Sigmoid colon (tissue), 7 donors: ENCODE measurements at places on chromosomes 16 and 17. TPM values are rescaled to one million over a fixed set of nuclear protein-coding genes. Genes with fewer than 3 reads are reported as not detected.

DNA sequence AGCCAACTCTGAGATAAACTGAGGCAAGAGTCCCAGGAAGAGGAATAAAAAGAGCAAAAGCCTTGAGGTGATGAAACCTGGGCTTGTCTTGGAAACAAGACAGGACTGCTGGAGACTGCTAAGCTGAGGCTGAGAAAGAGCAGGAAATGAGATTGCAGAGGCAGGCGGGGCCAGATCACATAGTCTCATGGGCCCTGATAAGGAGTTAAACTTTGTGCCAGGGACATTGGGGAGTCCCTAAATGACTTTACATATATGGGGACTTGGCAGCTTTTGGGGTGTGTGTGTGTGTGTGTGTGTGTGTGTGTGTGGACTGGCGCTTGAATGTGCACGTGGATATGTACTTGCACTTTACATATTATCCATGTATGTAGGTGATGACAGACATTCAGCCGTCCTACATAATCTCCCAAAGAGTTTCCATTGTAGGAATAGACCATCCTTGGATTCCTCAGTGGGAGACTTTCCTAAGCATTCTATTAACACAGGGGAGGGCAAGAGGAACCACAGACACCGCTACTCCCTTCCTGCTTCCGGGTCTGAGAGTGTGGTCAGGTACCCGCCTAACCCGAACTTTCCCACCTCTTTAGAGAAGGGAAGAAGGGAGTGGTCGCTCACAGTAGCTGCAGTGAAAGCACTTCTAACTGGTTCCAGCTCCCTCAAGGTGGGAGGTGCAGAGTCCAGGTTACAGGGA is 123.1 kb downstream of the LYRM1 start:
- no peak overlapping the region for H3K27ac ChIP-seq
- no peaks in the 10 kb centered on the region for H3K27me3 ChIP-seq
- no peak overlapping the region for H3K4me3 ChIP-seq
- no peaks in the 10 kb centered on the region for H3K36me3 ChIP-seq

DNA sequence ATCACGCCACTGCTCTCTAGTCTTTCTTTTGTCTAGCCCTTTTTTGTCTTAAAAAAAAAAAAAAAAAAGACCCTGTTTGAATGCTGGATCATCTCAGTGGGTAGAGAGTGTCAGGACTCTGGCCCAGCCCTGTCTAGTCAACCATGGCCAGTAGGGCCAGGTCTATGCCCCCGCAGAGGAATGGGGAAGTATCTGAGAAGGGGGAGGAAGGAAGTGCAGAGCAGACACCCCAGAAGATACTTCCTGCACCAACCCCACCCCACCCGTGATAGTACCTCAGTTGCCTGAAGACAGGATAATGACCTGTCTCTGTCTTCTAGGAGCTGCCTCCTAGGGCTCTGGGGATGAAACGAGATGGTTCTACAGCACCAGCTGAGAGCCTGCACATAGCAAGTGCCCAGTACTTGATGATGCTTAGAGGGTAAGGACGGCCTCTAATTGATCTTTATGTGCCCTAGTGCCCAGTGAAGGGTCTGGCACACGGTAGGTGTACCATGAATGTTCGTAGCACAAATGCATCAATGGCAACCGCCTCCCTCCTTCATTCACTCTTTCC is 55.4 kb downstream of the ABAT start:
- H3K4me3 ChIP-seq, result no peak overlapping the region
- H3K27ac ChIP-seq, result no peak overlapping the region
- H3K36me3 ChIP-seq, result no peaks in the 10 kb centered on the region
- peak; percentile 25 for DNase-seq
- no peaks in the 10 kb centered on the region for H3K27me3 ChIP-seq

- no peak overlapping the region for H3K27ac ChIP-seq
- no peak overlapping the region for H3K4me3 ChIP-seq
- H3K36me3 ChIP-seq, result peaks cover 15% of the 10 kb centered on the region
- H3K27me3 ChIP-seq, result no peaks in the 10 kb centered on the region
- no peaks in the 10 kb centered on the region for H3K4me1 ChIP-seq
These were observed 7.9 kb downstream of the ENGASE start for GRCh38 chr17:79082311-79083190.

The CDRT15 gene
- polyA plus RNA-seq, result not detected

GRCh38 chr17:80220736-80221215 is 549 bp downstream of the SLC26A11 start:
- H3K4me3 ChIP-seq, result peak overlapping the region; percentile 98
- H3K36me3 ChIP-seq, result no peaks in the 10 kb centered on the region
- DNase-seq, result peak; percentile 78
- H3K27ac ChIP-seq, result peak overlapping the region; percentile 79
- peaks cover 17% of the 10 kb centered on the region for H3K4me1 ChIP-seq

The NUBP1 gene
- polyA plus RNA-seq, result 36.6 TPM

The ST6GALNAC2 gene
- 5.4 TPM for polyA plus RNA-seq

DNA sequence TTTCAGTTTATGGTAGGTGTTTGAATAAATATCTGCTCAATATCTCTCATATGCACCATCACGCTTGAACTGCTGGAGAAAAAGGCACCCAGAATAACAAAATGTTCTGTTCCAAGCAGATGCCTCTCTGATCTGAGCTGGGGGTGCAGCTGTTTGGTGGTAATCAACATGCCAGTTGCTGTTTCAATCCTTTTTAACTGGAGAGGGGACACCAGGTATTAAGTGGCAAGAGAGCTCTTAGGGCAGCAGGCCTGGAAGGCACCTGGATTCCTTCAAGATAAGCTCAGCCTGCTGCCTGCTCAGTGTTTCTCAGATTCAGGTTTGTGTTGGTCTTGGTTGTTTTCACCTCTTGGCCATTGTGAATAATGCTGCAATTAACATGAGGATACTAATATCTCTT is 27.2 kb upstream of the VAT1L start:
- no peak overlapping the region for H3K27ac ChIP-seq
- H3K36me3 ChIP-seq, result no peaks in the 10 kb centered on the region
- no peaks in the 10 kb centered on the region for H3K27me3 ChIP-seq
- no peak for DNase-seq
- H3K4me1 ChIP-seq, result peaks cover 8% of the 10 kb centered on the region
- no peak overlapping the region for H3K4me3 ChIP-seq

The CACNG1 gene
- not detected for polyA plus RNA-seq

- no peaks in the 10 kb centered on the region for H3K27me3 ChIP-seq
- no peak overlapping the region for H3K27ac ChIP-seq
- no peak overlapping the region for H3K4me3 ChIP-seq
- DNase-seq, result no peak
These were observed 180.0 kb upstream of the CCL2 start for GRCh38 chr17:34075076-34075475.

- DNase-seq, result no peak
- peaks cover under 1% of the 10 kb centered on the region for H3K27me3 ChIP-seq
- H3K36me3 ChIP-seq, result no peaks in the 10 kb centered on the region
- H3K4me1 ChIP-seq, result no peaks in the 10 kb centered on the region
These were observed 7.1 kb downstream of the CPNE7 start for GRCh38 chr16:89582614-89583196.

- H3K27me3 ChIP-seq, result no peaks in the 10 kb centered on the region
- H3K4me1 ChIP-seq, result no peaks in the 10 kb centered on the region
- DNase-seq, result no peak
These were observed 35.8 kb downstream of the MRC2 start for GRCh38 chr17:62663304-62663703.

DNA sequence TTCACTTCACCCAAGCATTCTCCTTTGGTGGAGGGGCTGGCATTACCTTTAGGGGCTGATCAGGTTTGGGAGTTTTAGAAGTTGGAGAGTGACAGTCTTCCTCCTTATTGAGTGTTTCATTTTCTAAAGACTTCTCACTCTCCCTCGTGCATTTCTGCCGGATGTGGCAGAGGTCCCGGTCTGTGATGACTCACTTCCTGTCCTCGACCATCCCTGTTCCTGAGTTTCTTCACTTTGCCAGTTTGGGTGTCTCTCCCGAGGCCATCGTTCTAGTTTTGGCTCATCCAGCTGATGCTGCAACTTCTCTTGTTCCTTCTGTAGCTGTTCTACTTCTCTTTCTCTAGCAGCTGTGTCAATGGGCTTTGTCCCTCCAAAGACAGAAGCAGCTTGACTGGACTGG is 104.3 kb downstream of the PHKB start:
- no peak overlapping the region for H3K4me3 ChIP-seq
- no peaks in the 10 kb centered on the region for H3K36me3 ChIP-seq
- no peaks in the 10 kb centered on the region for H3K27me3 ChIP-seq
- no peaks in the 10 kb centered on the region for H3K4me1 ChIP-seq
- DNase-seq, result peak; percentile 82
- peak overlapping the region; percentile 7 for H3K27ac ChIP-seq

- peak overlapping the region; percentile 92 for H3K27ac ChIP-seq
- peaks cover 48% of the 10 kb centered on the region for H3K4me1 ChIP-seq
- H3K27me3 ChIP-seq, result no peaks in the 10 kb centered on the region
- no peak overlapping the region for H3K4me3 ChIP-seq
These were observed 81.2 kb downstream of the GNAO1 start for GRCh38 chr16:56272583-56272894.

The CD7 gene
- polyA plus RNA-seq, result 0.60 TPM

GRCh38 chr17:6755731-6756184 is at the start of gene XAF1:
XAF1 (plus strand) TSS chr17:6756046; CDS start chr17:6756079, 33 bp downstream.
- no peaks in the 10 kb centered on the region for H3K36me3 ChIP-seq
- H3K27me3 ChIP-seq, result no peaks in the 10 kb centered on the region
- peak within 1 kb of the TSS; percentile 55 for H3K4me3 ChIP-seq
- peak within 1 kb of the TSS; percentile 82 for H3K27ac ChIP-seq
- peaks cover 46% of the 10 kb centered on the region for H3K4me1 ChIP-seq
- peak; percentile 68 for DNase-seq

DNA sequence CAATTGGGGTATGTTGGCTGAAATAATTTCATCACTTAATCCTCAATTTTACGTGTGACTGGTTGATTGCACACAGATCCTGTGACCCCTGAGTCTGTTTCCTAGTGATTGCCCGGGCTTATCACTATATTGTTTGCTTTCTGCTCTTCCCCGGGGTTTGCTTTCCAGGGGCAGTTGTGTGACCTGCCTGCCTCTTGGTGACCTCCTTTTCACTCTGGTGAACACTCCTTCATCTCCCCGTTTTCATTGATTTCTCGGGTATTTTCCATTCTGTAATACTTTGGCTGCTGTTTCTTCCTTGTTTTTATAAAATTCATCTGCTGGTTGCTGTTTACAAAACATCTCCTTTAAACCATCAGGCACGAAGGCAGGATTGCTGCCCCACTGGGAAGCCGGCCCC is 36.0 kb downstream of the NTN1 start:
- H3K36me3 ChIP-seq, result no peaks in the 10 kb centered on the region
- no peak overlapping the region for H3K4me3 ChIP-seq
- no peaks in the 10 kb centered on the region for H3K27me3 ChIP-seq
- no peak overlapping the region for H3K27ac ChIP-seq
- DNase-seq, result no peak

The GNAO1 gene
- 0.69 TPM for polyA plus RNA-seq

DNA sequence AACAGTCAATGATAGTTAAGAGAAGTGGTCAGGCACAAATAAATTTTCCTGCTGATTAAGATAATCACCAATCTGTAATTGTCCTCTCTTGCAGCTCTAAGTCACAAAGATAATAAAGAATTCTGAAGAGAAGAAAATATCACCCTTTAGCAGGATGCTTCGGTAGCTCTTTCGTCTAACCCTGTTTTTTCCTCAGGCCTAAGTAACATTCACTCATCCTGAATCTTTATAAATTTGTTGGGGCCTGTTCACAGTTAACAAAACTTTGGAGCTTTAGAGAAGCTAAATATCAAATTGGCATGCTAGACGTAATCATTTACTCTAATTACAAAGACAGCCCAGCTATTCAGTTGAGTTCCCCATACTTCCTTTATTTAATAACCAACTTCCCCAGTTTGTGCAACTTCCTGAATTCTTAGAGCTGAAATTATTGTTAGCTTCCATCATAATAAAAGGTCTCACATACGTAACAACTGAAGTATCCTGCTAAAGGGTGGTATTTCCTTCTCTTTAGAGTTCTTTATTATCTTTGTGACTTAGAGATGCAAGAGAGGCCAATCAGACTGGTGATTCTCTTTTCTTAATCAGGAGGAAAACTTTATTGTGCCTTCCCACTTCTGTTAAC is 118.6 kb downstream of the TANGO6 start:
- no peak for DNase-seq
- no peak overlapping the region for H3K4me3 ChIP-seq
- no peaks in the 10 kb centered on the region for H3K36me3 ChIP-seq
- no peak overlapping the region for H3K27ac ChIP-seq

The PABPN1L gene
- 0.15 TPM for polyA plus RNA-seq

GRCh38 chr16:76900285-76901263 is 290.4 kb upstream of the MON1B start:
- H3K4me1 ChIP-seq, result no peaks in the 10 kb centered on the region
- no peaks in the 10 kb centered on the region for H3K27me3 ChIP-seq
- no peak overlapping the region for H3K4me3 ChIP-seq
- no peaks in the 10 kb centered on the region for H3K36me3 ChIP-seq
